ENCODE measurements at places on chromosomes 3 and 15.

DNA sequence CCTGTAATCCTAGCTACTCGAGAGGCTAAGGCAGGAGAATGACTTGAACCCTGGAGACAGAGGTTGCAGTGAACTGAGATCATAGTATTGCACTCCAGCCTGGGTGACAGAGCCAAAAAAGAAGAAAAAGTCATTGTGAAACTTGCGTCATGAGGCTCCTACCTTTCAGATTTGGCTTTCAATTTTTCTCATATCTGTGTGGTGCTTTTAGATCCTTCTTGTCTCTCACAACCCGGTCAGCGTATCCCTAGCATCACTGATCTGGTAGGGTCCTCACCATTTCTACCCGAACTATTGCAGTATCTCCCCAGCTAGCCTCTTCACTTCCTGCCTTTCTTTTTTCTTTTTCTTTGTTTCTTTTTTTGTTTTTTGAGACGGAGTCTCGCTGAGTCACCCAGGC lies 21.6 kb upstream of the GCNT3 start:
- no peak for DNase-seq

- DNase-seq, result no peak
Measured at GRCh38 chr15:93019090-93019489, 69.9 kb downstream of the RGMA start.

DNA sequence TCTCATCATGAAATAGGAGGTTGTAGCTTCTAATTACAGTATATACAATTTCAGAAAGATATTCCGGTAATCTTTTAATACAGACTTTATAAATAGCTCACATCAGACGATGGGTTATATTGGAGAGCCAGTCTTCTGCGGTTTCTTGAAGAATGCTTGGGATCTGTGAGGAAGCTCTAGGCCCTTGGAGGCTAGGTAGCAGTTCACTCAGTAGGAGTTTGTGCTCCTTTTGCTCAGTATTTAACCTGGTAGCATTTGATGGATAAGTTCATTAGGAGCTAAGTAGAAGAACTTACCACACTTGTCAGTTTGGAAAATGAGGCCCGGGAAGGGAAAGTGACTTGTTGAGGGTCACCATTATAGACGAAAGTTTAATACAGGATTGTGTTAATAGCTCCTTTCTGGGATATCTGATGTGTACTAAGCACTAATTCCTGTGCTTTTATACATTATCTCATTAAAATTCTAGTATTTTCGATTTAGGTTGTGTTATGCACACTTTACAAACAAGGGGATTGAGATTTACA lies 2.8 kb downstream of the FNDC3B start:
- no peak for DNase-seq

- DNase-seq, result no peak
Measured at GRCh38 chr3:50358355-50358910, 888 bp downstream of the TMEM115 start.

DNA sequence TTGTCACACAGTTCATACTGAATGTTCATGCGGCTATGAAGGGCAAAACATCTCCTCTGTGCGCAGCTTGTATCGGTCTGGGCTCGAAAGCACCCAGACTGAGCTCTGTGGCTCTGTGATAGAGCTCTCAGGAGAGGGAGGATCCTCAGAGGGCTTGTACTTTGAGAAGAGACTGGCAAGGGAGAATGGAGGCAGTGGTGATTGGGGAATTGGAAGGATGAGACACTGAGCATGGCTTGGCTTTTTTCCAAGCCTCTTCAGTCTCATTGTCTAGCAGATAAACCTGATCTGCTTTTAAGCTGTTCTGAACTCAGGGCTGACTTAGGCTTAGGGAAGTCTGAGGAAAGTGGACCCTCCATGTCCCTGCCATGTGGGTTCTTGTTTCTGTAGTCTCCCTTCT lies 43.0 kb downstream of the RAD54L2 start:
- DNase-seq, result no peak

All from NCI-H1417 (cell line).